ENCODE measurements at places on chromosomes 4 and X.

GRCh38 chr4:176778063-176778462 lies 14.7 kb downstream of the VEGFC start:
- DNase-seq, result no peak

- no peak for DNase-seq
Measured at GRCh38 chrX:13055486-13055885, 11.1 kb upstream of the FAM9C start.

DNA sequence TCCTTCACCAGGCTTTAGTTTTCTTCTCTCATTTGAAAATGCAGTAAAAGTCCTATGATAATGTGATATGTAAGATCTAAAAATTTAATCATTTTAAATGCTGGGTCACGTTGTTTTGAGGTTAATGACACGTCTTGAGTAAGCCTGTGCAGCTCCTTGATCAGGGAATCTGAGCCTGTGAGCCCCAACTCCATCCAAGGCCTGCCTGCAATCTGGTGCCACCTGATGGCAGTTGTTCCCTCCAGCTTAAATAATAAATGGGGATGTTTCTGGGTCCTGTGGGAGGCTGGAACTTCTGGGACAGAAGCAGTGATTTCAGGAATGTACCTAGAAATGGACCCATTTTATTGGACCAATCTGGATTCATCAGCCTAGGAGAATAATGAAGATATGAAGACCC lies 455.4 kb upstream of the ADGRL3 start:
- no peak for DNase-seq

GRCh38 chrX:96436105-96436504 lies 248.5 kb upstream of the DIAPH2 start:
- no peak for DNase-seq

DNA sequence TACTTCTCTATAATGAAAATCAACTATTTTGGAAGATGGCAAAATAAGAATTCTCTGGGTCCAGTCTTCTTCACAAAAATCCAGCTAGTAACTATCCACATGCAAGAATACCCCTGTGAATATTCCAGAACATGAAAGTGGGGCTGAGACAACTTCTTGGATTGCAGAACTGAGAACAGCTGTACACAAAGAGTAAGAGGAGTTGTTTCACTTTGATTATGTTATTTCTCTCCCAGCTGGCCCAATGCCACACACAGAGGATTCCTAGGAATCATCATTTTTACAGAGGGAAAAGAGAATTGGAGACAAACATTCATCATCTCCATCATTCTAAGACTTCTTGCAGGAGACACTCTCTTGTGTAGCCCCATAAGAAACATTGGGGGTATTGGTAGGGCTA lies 782.2 kb upstream of the LCORL start:
- DNase-seq, result no peak
